ENCODE measurements at places on chromosomes 2 and 18. TPM values are rescaled to one million over a fixed set of nuclear protein-coding genes. Genes with fewer than 3 reads are reported as not detected.

The CTLA4 gene
- not detected for total RNA-seq

- no peak for DNase-seq
These were observed 20.3 kb downstream of the KYNU start for GRCh38 chr2:142897807-142898206.

The C2orf15 gene
- total RNA-seq = 0.60 TPM

- peak; percentile 10 for DNase-seq
These were observed 33.3 kb downstream of the NAB1 start for GRCh38 chr2:190682168-190682567.

The ANKRD29 gene
- total RNA-seq = 5.6 TPM

Measured in foreskin keratinocyte (primary cell).